Activated T-helper 1 cell treated with anti-CD3 and anti-CD28 coated beads, Interleukin-12 subunit alpha, Interleukin-12 subunit beta, Interleukin-2, Interleukin-4 antibody, amounts not matched to agents 30 ng/mL and 10 ng/mL and 1 ng/mL, durations not matched to agents 14 hours and 24 hours and 36 hours (primary cell): ENCODE measurements at places on chromosomes 12 and 14. TPM values are rescaled to one million over a fixed set of nuclear protein-coding genes. Genes with fewer than 3 reads are reported as not detected.

- peak within 1 kb of the TSS; percentile 96 for H3K27ac ChIP-seq
- H3K4me3 ChIP-seq = peak within 1 kb of the TSS; percentile 92
- peaks cover 9% of the 10 kb centered on the region for H3K36me3 ChIP-seq
- peaks cover 55% of the 10 kb centered on the region for H3K4me1 ChIP-seq
- peaks cover 3% of the 10 kb centered on the region for H3K27me3 ChIP-seq
Measured at GRCh38 chr12:24948757-24949722, at the start of gene BCAT1. BCAT1 (minus strand) TSS chr12:24949101; CDS start chr12:24948932, 169 bp downstream.

GRCh38 chr14:42110167-42110566 lies 503.5 kb downstream of the LRFN5 start:
- H3K4me1 ChIP-seq = no peaks in the 10 kb centered on the region
- no peaks in the 10 kb centered on the region for H3K36me3 ChIP-seq
- no peak overlapping the region for H3K4me3 ChIP-seq
- H3K27me3 ChIP-seq = no peaks in the 10 kb centered on the region

GRCh38 chr12:49761677-49762467 lies 20.5 kb downstream of the TMBIM6 start:
- peaks cover 3% of the 10 kb centered on the region for H3K27me3 ChIP-seq
- H3K4me1 ChIP-seq = peaks cover 48% of the 10 kb centered on the region
- peak overlapping the region; percentile 50 for H3K4me3 ChIP-seq
- H3K27ac ChIP-seq = peak overlapping the region; percentile 75
- peaks cover 65% of the 10 kb centered on the region for H3K36me3 ChIP-seq

DNA sequence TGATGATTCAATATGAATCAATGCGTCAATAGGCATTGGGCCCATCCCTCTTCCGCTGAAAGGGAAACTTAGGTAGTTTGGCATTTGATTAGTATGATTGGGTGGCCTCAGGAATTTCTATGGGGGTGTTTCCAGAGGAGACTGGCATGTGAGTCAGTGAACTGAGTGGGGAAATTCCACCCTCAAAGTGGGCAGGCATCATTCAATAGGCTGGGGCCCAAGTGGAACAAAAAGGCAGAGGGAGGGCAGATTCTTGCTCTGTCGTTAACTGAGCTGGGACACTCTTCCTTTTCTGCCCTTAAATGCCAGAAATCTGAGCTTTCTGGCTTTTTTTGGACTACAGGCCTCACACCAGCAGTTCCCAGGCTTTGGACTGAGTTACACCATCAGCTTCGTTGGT lies 373.5 kb downstream of the RPS29 start:
- H3K4me3 ChIP-seq = no peak overlapping the region
- no peak for DNase-seq
- H3K4me1 ChIP-seq = no peaks in the 10 kb centered on the region
- no peaks in the 10 kb centered on the region for H3K36me3 ChIP-seq

Gene SERPINA9
- not detected in 2 replicates for total RNA-seq

Gene HCAR1
- total RNA-seq = 7.6 and 8.6 TPM in 2 replicates

Gene INHBC
- total RNA-seq = 0.15 TPM in 1 of 2 replicates, not detected in the other
